ENCODE measurements at places on chromosomes 7 and 10. TPM values are rescaled to one million over a fixed set of nuclear protein-coding genes. Genes with fewer than 3 reads are reported as not detected.

The INSYN2A gene
- not detected for polyA plus RNA-seq

The HMX3 gene
- polyA plus RNA-seq, result not detected

The NPFFR1 gene
- 0.01 TPM for polyA plus RNA-seq

The OR6V1 gene
- polyA plus RNA-seq, result not detected

The SOSTDC1 gene
- 3.2 TPM for polyA plus RNA-seq

The UPK3B gene
- polyA plus RNA-seq, result 12.8 TPM

The STEAP4 gene
- polyA plus RNA-seq, result 60.6 TPM

The SLC39A12 gene
- 0.15 TPM for polyA plus RNA-seq

The CCDC172 gene
- not detected for polyA plus RNA-seq

The TMEM72 gene
- polyA plus RNA-seq, result not detected

The STEAP1 gene
- 17.2 TPM for polyA plus RNA-seq

The SFMBT2 gene
- polyA plus RNA-seq, result 1.4 TPM

The NHLRC2 gene
- polyA plus RNA-seq, result 4.3 TPM

The ZMIZ2 gene
- polyA plus RNA-seq, result 29.5 TPM

The SYT15 gene
- 3.3 TPM for polyA plus RNA-seq

The PRPS1L1 gene
- polyA plus RNA-seq, result not detected

The CLRN3 gene
- polyA plus RNA-seq, result not detected

The SPACDR gene
- 0.28 TPM for polyA plus RNA-seq

The ZNF485 gene
- 1.8 TPM for polyA plus RNA-seq

The LRRC4 gene
- polyA plus RNA-seq, result 0.17 TPM

The SPDYE16 gene
- 0.10 TPM for polyA plus RNA-seq

The PDZD7 gene
- 3.3 TPM for polyA plus RNA-seq

The MKI67 gene
- polyA plus RNA-seq, result 0.16 TPM

Measured in adipose tissue (tissue), 3 donors.